ENCODE measurements at places on chromosomes 16 and 17.

- no peak overlapping the region for H3K27ac ChIP-seq
- no peaks in the 10 kb centered on the region for H3K36me3 ChIP-seq
- peaks cover 17% of the 10 kb centered on the region for H3K4me1 ChIP-seq
- H3K27me3 ChIP-seq: peaks cover 5% of the 10 kb centered on the region
- no peak overlapping the region for H3K4me3 ChIP-seq
- DNase-seq: peak; percentile 98
Observed at GRCh38 chr17:77836557-77837041, 121.9 kb upstream of the TNRC6C start.

DNA sequence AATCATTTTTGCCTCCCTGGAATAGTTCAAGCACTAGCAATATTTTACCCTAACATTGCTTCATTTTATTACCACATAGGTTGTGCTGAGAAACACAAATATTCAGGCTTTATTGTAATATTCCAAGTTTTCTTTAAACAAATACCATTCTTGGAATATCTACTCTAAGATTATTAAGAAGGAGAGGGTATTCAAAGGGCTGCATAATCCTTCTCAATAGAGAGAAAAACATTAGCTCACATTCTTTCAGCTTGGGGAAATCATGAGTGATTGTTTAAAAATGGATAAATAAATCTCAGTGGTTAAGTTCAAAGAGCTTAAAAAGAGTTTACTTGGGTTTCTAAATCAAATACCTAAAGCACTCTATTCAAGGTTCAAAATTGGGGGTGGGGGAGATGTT, 111.9 kb upstream of the CORO6 start:
- H3K4me3 ChIP-seq: no peak overlapping the region
- H3K27ac ChIP-seq: no peak overlapping the region
- no peak for DNase-seq
- no peaks in the 10 kb centered on the region for H3K36me3 ChIP-seq
- no peaks in the 10 kb centered on the region for H3K27me3 ChIP-seq

DNA sequence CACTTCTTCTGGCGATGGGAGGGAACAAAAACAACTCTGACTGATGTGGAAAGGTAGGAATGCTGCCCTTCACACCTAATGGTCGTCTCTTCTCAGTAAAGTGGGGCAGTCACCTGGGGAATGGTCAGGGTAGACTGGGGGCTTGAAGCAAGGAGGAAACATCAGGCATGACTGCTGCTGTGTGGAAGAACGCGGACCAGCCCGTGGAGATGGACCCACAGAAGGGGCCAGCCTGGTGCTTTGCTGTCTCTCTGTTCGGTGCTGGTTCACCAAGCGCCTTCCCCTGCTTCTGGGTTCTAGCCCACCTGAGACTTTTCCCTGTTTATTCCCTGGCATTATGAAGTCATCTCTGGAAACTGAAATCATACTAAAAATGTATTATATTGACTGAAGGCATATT, 96.2 kb upstream of the DNAH17 start:
- H3K27me3 ChIP-seq: no peaks in the 10 kb centered on the region
- no peak overlapping the region for H3K27ac ChIP-seq
- H3K4me3 ChIP-seq: no peak overlapping the region
- no peaks in the 10 kb centered on the region for H3K36me3 ChIP-seq
- no peak for DNase-seq

DNA sequence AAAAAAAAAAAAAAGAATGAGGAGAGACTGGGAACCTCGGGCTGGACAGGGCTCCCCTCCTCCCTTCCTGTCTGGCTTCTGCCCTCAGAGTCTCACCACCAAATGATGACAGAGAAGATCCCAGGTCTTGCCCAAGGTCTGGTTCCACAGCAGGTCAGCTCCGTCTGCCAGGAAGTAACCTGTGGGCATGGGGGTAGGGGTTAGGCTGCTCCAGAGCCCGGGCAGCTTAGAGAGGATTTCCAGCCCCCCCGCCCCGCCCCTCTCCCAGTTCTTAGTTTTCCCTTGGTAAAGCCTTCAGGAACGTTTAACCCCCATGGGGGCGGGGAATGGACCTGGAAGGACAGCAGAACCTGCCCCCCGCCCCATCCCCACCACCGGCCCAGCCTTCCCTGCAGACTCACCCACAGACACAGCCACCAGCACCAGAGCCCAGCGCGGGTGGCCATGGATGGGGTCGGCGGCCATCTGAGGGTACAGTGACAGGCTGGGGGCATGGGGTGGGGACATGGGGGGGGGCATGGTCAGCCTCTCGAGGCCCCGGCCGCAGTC, 700 bp downstream of the TLCD2 start:
- no peak for DNase-seq
- no peak overlapping the region for H3K4me3 ChIP-seq
- no peak overlapping the region for H3K27ac ChIP-seq
- peaks cover 33% of the 10 kb centered on the region for H3K4me1 ChIP-seq

DNA sequence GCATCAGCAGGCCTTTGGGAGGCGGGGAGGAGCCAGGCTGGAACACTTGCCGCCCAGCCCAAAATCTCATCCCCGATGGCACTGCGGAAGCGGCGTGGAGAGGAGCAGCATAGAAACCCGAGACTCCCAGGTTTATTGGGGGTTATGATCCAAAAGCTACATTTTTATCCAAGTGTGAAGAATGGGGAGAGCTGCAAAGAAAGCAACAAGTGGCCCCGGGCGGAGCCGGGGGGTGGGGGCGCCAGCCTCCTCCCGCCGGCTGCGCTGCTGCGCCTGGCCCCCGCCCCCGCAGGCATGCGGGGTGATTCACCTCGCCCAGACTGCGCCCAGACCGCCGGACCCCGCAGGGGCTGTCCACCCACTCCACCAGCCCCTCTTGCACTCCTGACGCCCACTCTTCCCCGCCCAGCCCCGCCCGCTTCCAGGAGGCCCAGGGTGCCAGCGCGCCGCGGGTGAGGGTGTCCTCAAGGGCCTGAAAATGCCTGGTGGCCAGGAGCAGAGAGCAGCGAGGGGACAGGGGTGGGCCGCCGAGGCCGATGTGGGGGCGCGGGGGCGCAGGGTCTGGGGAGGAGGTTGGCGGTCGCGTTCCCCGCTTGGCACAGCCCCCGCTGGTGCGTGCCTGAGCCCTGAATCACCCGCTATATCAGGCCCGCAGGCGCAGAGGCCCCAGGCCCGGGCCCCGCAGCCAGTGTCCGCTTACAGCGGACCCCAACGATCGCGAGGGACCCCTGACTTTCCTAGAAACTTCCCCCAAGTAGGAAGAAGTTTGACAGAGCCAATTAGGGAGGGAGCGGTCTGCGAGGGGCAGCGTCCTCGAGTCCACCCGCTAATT, 1.3 kb downstream of the CAVIN1 start:
- no peak overlapping the region for H3K4me3 ChIP-seq
- DNase-seq: no peak
- no peak overlapping the region for H3K27ac ChIP-seq
- no peaks in the 10 kb centered on the region for H3K4me1 ChIP-seq
- no peaks in the 10 kb centered on the region for H3K36me3 ChIP-seq

DNA sequence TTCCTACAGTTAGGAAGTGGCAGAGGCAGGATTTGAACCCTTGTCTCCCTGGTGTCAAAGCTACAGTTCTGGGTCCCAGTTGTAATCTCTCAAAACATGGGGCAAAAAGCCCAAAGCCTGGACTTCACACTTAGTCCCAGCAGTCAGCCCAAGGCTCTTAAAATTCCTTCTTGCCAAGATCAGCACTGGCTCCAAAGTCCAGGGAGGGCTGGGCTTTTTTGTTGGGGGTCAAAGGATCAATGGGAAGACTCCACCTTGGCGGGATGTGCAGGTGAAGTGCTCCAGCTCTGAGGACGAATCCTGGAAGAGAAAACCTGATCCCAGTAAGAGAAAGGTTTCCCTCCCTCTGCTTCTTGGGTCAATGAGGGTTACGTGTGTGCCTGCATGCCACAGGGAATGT, 195.5 kb downstream of the HAPSTR1 start:
- no peak for DNase-seq
- H3K27me3 ChIP-seq: 0 out of 2 replicates have a peak, but pooled peaks cover 8% of the 10 kb centered on the region
- H3K27ac ChIP-seq: no peak overlapping the region
- H3K4me1 ChIP-seq: no peaks in the 10 kb centered on the region
- H3K4me3 ChIP-seq: no peak overlapping the region

DNA sequence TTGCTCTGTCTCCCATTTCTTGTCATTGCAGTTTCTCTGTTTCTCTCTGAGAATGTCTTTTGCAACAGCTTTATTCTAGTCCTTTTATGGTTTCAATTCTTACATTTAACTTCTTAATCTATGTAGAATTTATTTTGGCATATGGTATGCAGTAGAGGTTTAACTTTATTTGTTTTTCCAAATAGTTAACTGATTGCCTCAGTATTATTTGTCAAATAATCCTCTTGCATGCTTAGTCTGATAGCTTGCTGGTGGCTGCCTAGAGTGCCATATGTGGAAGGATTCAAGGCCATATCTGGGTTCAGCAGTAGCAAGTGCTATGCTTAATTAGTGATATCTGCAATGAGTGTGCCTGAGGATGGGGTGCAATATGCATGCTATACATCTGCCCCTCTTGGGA, 6.9 kb downstream of the SNTB2 start:
- H3K4me1 ChIP-seq: peaks cover 29% of the 10 kb centered on the region
- no peaks in the 10 kb centered on the region for H3K36me3 ChIP-seq
- H3K27me3 ChIP-seq: no peaks in the 10 kb centered on the region
- no peak overlapping the region for H3K4me3 ChIP-seq
- no peak for DNase-seq

DNA sequence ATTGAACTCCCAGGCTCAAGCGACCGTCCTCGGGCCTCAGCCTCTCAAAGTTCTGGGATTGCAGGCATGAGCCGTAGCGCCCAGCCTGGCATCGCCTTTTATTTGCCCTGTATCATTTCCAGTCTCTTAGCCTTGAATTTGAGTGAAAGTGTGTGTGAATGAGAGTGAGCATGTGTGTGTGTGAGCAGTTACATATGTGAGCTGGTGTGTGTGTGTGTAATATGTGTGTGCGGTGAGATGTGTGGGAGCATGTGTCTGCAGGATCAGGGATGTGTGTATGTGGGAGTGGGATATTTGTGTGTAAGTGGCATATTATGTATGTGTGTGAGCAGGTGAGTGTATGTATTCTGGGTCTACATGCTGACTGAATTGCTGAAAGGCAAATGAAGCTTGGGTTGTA, 5.5 kb downstream of the RAB11FIP3 start:
- H3K4me3 ChIP-seq: no peak overlapping the region
- no peak overlapping the region for H3K27ac ChIP-seq
- H3K36me3 ChIP-seq: no peaks in the 10 kb centered on the region
- no peaks in the 10 kb centered on the region for H3K27me3 ChIP-seq
- no peak for DNase-seq

- H3K4me1 ChIP-seq: no peaks in the 10 kb centered on the region
- no peaks in the 10 kb centered on the region for H3K36me3 ChIP-seq
- no peak overlapping the region for H3K4me3 ChIP-seq
- DNase-seq: no peak
Observed at GRCh38 chr17:6024576-6024975, 45.6 kb upstream of the WSCD1 start.

DNA sequence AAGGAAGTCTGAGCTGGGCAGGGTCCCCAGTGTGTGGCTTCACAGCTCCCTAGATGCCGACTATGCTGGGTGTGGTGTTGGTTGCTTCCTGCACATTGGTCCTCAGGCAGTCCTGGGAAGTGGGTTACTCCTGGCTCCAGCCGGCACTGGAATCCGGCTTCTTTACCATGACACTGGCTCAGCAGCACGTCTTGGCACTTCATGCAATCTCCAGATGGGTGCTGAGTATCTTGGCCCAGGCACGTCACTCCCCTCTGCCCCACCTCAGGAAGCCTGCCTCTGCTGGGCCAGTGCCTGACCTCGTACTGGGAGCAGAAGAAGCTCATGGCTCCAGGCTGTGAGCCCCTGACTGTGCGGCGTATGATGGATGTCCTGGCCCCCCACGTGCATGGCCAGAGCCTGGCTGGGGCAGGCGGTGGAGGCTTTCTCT, 24.5 kb downstream of the FCSK start:
- no peak for DNase-seq
- H3K27ac ChIP-seq: no peak overlapping the region
- peaks cover 4% of the 10 kb centered on the region for H3K36me3 ChIP-seq
- H3K4me3 ChIP-seq: no peak overlapping the region

GRCh38 chr16:57041182-57042156, 50.9 kb upstream of the CPNE2 start:
- no peak overlapping the region for H3K27ac ChIP-seq
- H3K27me3 ChIP-seq: no peaks in the 10 kb centered on the region
- H3K36me3 ChIP-seq: no peaks in the 10 kb centered on the region
- no peaks in the 10 kb centered on the region for H3K4me1 ChIP-seq

Data from PC-3 (cell line).